Spinal cord (tissue), 10 donors: ENCODE measurements at places on chromosomes 3 and 15. TPM values are rescaled to one million over a fixed set of nuclear protein-coding genes. Genes with fewer than 3 reads are reported as not detected.

Gene TSEN2
- total RNA-seq, result 23.7 TPM

DNA sequence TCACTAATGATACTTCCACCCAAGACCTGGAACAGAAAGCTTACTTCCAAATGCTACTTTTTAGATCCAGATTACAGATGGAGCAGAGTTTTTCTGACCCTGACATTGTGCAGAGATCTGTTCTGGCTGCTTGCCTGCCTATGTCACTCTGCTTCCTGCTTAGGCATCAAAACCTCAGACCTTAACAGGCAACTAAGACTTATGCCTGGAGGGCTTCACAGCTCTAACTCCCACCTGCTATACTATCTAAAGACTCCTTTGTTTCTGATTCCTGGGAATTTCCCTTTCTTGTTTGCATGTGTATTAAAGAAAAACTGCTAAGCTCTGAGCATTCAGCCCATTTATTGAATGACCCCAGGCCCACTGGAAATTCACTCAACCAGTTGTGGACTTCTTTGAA lies 157.4 kb upstream of the NPHP3 start:
- no peak overlapping the region for H3K4me3 ChIP-seq
- H3K27me3 ChIP-seq, result no peaks in the 10 kb centered on the region
- DNase-seq, result no peak
- H3K36me3 ChIP-seq, result no peaks in the 10 kb centered on the region
- no peak overlapping the region for H3K27ac ChIP-seq

DNA sequence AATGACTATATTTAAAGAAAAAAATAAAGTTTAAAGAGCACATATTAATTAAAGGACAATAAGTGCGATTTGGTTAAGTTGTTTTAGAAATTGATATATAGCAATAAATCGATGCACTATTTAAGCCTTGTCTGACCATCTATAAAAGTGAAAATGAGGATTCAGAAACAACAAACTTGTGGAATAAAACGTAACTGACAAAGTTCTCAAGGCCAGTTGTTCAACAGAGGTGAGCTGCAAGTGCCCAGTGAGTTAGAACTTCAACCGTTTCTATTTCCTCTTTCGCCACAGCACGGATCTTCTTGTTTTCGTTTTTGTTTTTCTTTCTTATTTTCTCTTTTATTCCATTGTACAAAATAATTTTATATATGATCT lies 724.9 kb upstream of the ARRDC4 start:
- H3K36me3 ChIP-seq, result no peaks in the 10 kb centered on the region
- H3K4me3 ChIP-seq, result peak overlapping the region; percentile 1
- H3K27ac ChIP-seq, result peak overlapping the region; percentile 48
- DNase-seq, result no peak
- H3K27me3 ChIP-seq, result no peaks in the 10 kb centered on the region
- no peaks in the 10 kb centered on the region for H3K4me1 ChIP-seq

DNA sequence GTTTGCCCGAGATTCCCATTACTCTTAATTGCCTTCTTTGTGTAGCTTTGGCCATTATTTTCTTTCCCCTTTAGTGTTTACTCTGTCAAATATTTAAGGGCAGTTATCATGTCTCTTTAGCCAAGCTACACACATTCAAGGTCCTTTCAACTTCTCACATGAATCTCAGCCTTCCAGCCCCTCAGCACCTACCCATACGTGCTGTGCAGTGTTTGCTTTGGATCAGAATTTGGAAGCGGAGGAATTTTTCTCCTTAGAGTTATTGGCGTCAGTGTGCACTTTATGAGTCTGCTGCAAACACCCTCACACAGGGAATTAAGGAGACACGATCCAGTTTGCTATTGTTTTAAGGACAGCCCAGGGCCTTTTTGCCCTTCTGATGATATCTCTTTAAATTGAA lies 231.6 kb downstream of the CACNA2D3 start:
- peak overlapping the region; percentile 11 for H3K27ac ChIP-seq
- H3K4me3 ChIP-seq, result no peak overlapping the region
- H3K36me3 ChIP-seq, result no peaks in the 10 kb centered on the region
- no peak for DNase-seq
- peaks cover 10% of the 10 kb centered on the region for H3K4me1 ChIP-seq

GRCh38 chr3:115146032-115146417 lies 1.1 kb downstream of the ZBTB20 start:
- H3K27ac ChIP-seq, result peak overlapping the region; percentile 95
- H3K4me1 ChIP-seq, result no peaks in the 10 kb centered on the region
- no peaks in the 10 kb centered on the region for H3K36me3 ChIP-seq
- H3K27me3 ChIP-seq, result no peaks in the 10 kb centered on the region

DNA sequence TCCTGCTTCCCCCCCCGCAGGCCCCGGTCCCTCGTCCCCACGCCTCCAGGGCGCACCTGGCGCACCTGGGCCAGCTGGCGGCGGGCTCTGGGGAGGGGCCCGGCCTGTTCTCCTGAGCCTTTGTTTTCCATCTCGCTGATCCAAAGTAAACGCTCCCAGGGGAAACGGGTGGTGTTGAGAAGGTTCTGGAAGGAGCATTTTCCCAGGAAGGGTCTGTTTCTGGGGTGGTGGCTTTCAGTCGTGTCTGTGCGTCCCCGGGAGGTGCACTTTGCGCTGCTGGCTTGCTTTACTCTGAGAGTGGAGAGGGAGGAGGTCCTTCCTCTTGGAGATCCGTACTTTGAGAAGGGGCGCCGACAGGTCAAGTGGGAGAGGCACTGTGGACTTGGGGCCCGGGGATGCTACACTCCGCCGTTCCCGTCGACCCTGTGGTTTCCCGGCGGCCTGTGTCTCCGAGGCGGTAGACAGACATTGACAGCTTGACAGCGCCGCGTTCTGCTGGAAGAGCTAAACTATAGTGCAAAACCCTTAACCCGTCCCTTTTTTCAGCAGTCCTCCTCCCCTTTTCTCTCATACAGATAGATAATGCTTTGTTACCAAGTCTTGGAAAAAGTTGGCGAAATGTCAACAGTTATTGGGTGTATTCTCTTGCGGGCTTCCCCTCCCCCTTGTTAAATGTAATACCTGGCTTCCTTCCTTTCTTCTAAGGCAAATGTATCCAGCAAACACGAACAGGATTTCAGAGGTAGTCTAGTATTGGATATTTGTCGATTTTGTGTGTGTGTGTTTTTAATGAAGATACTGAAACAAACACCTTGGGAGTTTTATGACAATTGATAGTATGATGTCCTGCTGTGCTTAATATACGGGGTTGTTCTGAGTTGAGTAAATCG lies 6.5 kb downstream of the TPM1 start:
- peaks cover 21% of the 10 kb centered on the region for H3K27me3 ChIP-seq
- H3K4me3 ChIP-seq, result peak overlapping the region; percentile 69
- DNase-seq, result no peak
- no peaks in the 10 kb centered on the region for H3K36me3 ChIP-seq

DNA sequence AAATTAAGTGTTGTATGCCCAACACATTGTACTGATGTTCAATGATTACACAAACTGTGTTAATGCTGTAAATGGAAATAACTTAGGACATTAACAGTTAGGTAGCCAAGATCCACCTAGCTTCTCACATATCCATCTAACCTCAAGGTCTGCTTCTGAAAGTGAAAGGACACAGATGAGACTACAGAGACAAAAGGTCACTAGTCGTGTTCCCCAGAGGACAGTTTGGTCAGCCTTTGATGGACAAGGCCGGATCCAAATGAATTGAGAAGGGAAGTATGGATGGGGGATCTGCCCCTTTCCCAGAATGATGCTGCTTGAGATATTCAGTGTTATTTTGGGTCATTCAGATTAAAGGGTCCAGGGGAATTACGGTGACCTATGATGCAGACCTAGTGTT lies 17.2 kb downstream of the ALDH1A2 start:
- H3K4me3 ChIP-seq, result no peak overlapping the region
- no peaks in the 10 kb centered on the region for H3K27me3 ChIP-seq
- H3K36me3 ChIP-seq, result no peaks in the 10 kb centered on the region
- no peaks in the 10 kb centered on the region for H3K4me1 ChIP-seq
- no peak overlapping the region for H3K27ac ChIP-seq

GRCh38 chr3:161740421-161740820 lies 243.8 kb downstream of the OTOL1 start:
- H3K4me3 ChIP-seq, result no peak overlapping the region
- no peaks in the 10 kb centered on the region for H3K4me1 ChIP-seq
- peak; percentile 4 for DNase-seq
- H3K27ac ChIP-seq, result no peak overlapping the region

Gene FSTL1
- total RNA-seq, result 722 TPM

DNA sequence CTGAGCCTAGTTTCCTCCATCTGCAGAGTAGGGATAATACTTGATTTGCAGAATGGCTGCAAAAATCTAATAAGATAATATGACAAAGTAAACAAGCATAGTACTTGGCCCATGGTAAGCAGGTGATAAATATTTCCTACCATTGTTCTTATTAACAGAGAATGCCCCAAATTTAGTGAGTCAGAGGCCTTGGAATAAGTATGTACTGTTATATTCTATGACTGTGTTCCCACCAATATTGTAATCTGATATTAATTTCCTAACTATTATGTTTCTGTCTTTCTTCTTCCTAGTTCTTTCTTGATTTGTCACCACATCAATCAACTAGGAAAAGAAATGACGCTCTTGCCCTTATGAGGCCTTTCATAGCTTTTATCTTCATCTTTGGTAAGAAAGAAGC lies 178.4 kb upstream of the SLC2A2 start:
- peaks cover 3% of the 10 kb centered on the region for H3K36me3 ChIP-seq
- no peak overlapping the region for H3K27ac ChIP-seq
- no peaks in the 10 kb centered on the region for H3K4me1 ChIP-seq
- H3K4me3 ChIP-seq, result no peak overlapping the region
- no peak for DNase-seq

DNA sequence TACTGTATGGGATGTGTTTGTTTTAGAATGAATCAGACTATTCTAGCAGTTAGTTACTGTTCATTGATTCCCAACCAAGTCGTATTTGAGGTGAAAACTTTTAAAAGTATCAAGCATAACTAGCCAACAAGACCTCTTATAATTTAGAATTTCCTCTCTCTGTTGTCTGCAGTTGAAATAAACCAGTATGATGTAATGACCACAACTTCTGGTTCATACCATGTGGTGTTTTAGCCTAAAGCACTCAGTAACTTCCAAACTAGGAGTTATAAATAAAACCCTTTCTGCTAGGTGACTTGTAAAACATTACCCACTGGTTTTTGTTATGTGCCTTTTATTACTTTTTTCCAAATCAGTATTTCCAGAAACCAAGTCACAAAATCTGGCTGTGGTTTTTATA lies 19.8 kb upstream of the P2RY12 start:
- H3K4me3 ChIP-seq, result no peak overlapping the region
- H3K36me3 ChIP-seq, result no peaks in the 10 kb centered on the region
- H3K4me1 ChIP-seq, result no peaks in the 10 kb centered on the region
- no peak for DNase-seq
- no peaks in the 10 kb centered on the region for H3K27me3 ChIP-seq
- no peak overlapping the region for H3K27ac ChIP-seq

DNA sequence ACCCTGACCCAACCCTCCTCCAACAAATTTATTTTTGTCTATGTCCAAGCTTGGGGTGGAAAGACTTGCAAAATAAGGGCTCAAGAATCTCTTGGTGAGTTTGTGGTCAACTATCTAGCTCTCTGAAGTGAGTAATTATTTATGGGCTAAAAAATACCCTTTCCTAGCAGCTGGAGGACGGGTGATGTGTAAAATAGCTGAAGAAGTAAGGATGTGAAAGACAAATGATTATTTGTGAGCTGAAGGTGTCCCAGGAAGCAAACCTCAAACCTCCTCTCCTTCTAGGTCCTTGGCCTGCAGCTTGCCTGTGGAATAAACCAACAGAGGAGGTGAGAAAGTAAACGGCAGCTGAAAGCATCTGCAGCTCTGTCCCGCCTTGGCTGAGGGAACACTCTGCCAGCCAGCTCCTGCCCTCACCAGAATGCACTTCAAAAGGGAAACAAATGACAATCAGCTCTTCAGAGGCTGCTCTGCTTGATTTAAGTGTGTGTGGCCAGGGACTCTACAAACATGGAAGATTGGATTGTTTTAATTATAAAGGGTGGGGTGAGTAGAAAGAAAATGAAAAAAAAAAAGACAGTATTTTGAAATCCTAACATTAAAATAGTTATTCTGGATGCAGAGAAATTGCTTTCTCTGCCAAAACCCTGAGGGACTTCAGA lies 60.3 kb downstream of the TM4SF4 start:
- H3K27me3 ChIP-seq, result no peaks in the 10 kb centered on the region
- peaks cover 23% of the 10 kb centered on the region for H3K4me1 ChIP-seq
- H3K4me3 ChIP-seq, result no peak overlapping the region
- H3K36me3 ChIP-seq, result no peaks in the 10 kb centered on the region
